Cardiac muscle cell (in vitro differentiated cells and primary cell): ENCODE measurements at places on chromosomes 4 and X.
A peak's percentile ranks its signal among the peaks of the same experiment; 100 is the strongest.

GRCh38 chr4:31051565-31051964, 331.4 kb downstream of the PCDH7 start:
- DNase-seq: no peak

DNA sequence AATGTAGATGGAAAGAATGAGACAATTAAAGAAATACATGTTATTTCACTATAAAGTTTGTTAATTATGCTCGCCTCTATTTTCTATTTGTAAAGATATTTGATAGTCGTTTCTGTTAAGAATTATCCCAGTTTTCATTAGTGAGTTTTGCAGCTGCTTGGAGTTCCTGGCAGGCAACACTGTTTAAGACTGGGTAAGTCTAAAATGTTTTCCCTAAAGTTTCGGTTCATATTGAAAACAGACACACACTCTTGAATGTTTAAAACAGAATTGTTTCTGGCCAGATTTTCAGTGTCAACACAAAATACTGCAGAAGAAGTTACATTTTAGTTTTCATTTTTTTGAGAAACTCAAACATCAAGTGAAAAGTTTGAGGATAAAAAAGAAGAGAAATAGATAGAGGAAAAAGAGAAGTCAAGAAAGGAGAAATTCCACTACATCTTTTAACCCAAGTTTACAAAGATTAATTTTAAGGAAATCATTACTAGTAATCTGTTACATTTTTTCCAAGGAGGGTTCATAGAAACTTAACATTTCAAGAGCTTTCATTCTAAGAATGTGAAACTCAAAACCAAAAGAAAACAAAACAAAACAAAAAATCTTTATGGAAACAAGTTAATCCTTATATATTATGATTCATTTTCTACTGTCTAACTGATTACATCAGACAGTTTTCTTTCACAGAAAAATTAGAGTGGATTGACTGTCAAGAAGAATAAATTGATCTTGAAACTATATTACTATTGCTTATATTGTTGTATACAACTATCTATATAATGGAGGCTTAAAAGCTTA, 305.5 kb downstream of the FAT4 start:
- DNase-seq: peak; percentile 28

DNA sequence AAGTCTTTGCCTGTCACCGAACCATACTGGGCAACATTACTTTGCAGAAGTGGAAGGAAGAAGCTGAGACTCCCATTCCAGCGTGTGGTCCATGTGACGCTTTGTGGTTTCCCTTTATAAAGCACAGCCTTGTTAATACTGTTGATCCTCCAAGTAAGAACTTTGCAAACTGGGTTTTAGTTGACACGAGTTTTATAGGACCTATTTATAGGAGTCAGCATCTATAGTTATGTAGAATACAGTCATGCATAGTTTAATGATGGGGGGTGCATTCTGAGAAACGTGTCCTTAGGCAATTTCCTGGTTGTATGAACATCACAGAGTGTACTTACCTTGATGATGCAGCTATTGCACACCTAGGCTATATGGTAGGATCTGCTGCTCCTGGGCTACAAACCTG, 1879.4 kb upstream of the TENM3 start:
- no peak for DNase-seq

- no peak for DNase-seq
These were observed 406.6 kb downstream of the PCDH10 start for GRCh38 chr4:133555671-133556070.

GRCh38 chrX:136165406-136165805, 18.1 kb downstream of the FHL1 start:
- no peak for DNase-seq

GRCh38 chr4:102758241-102759160, 2.3 kb downstream of the MANBA start:
- no peak for DNase-seq

DNA sequence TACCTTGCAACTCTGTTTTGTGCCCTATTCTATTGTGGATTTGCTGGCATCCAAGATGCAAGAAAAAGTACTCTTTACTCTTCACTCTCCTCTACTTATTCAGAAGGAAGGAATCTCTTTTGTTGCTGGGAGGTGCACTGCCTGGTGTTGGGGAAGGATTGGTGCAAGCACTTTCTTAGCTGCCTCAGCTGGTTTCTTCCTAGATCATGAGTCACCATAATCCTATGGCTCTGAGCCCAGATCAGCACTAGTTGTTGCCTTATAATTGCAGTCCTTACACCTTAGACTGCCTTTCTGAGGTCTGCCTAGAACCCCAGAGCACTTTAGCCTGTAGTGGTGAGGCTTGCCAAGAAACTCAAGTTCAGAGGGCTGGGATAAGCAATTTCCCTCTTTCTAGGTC, 37.0 kb upstream of the CT83 start:
- DNase-seq: no peak

- DNase-seq: no peak
These were observed 110.8 kb upstream of the PACRGL start for GRCh38 chr4:20589436-20589835.

DNA sequence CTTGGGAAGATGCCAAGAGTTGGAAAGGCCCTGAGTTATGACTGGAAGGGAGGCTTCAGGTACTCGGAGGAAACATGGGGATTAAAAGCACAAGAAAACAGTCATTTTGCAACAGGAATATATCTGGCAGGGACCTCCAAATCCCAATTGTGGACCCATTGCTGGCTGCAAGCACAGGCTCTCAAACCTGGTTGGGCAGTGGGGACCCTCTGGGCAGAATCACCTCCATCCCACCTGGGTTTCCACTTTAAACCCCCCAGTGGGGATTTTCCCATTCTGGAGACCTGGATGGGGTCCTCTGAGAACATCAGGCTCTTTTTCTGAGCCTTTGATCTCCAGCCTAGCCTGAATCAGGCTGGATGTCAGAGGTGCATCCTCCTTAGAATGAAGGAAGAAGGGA, 177.8 kb downstream of the ASMT start:
- DNase-seq: no peak

DNA sequence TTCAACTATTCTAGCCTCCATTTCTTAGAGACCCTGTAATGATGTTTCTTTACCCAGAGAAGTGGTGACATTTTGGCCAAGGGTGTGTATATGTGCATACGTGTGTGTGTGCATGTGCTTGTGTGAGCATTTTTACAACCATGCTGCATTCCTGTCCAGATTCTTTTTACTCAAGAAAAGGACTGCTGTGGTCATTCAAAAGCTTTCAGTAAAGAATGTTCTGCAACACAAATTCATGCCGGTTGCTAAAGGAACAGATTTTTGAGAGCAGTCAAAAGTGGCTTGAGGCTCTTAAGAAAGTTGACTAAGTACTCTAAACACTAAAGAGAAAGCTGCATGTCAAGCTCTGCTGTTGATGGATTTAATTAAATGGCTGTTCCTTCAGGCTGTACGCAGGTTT, 65.0 kb upstream of the FMR1 start:
- no peak for DNase-seq

- peak; percentile 42 for DNase-seq
These were observed 324.3 kb upstream of the SLIT2 start for GRCh38 chr4:19927381-19927780.

GRCh38 chrX:25650216-25650820, 487.8 kb upstream of the MAGEB18 start:
- DNase-seq: no peak

DNA sequence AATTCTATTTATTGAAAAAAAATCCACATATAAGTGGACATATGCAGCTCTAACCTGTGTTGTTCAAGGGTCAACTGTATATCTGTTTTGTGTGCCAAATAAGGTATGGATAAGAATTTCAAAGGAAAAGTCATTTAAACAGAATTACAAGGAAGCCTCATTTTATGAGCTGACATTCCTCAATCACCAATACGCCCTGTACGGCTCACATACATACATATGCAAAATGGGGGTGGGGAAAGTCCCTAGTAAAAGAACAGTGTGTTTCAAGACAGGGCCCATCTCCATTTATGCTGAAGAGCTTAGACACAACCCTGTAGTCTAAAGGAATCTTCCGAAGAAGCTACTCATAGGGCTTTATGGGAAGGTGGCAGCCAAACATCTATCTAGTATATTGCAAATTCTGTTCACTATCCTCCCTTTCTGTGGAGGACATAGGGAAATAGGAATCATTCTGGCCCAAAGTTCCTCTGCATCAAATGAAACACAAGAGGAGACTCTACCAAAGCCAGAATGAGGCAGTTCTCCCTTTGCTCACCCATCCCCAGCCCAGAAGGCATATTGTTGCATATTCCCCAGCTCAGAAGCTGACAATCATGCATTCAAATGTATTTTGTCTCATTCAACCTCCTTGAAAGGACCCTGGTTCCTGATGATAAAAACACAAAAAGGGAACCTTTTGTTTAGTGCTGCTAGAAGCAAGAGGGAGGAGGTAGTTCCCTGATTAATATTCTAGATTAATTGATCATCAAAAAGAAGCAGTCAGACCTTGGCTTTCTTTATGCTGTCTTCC, 13.7 kb upstream of the ZBTB33 start:
- DNase-seq: no peak

GRCh38 chr4:56038487-56039162, 89.9 kb downstream of the CEP135 start:
- no peak for DNase-seq

GRCh38 chrX:120205816-120206753, 44.5 kb upstream of the ZBTB33 start:
- DNase-seq: no peak

DNA sequence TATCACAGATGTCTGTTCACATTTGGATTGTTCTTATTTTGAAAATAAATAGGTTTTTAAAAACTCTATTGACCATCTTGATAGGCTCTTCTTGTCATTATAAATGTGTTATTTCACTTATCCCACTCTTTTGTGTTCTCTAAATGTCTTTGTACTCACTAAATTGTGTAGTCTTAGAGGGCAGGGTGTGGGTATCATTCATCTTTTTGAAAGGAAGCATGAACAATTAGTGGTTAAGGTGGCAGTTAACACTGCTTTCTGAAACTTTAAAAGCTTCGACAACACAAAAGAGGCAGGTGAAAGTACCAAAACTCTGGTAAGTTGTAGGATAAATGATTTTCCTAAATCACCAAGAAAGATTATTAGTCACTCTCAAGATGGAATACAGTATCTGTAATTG, 83.2 kb downstream of the IL15 start:
- no peak for DNase-seq

DNA sequence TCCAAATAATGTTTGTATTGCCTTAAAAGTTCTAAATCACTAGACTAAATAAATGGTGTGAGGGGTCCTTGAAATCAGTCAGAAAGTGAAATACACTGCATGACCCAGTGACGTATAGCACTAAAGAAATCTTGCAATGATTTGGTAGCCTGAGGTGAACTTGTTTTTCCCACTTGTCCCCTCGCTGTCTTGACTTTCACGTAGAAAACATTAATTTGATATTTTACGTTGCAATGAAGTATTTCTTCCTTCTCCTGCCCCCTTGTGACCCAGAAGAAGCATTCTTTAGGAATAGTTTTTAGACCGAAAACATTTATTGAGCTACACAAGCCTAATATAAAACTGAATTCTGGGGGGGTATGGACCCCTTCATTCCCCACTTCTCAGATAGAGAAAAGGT, 3.7 kb downstream of the KLB start:
- DNase-seq: no peak

DNA sequence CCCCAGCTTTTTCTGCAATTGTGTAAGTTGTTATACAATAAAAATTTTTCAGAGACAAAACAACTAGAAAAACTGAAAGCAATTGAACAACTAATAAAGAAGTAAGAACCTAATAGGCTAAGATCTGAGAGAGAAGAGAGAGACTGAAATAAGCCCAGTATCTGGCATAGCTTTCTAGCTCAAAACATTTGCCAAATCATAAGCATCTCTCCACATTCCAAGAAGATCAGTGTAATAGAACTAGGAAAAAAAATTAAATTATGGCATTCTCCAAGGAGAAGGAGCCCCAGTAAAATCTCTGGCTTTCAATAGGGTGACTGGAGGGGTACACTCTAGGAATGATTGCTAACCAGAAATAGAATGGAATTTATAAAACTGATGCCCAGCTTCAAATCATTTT, 19.0 kb upstream of the PPP3CA start:
- DNase-seq: no peak

- no peak for DNase-seq
These were observed 153.8 kb downstream of the COL25A1 start for GRCh38 chr4:109148577-109149075.

DNA sequence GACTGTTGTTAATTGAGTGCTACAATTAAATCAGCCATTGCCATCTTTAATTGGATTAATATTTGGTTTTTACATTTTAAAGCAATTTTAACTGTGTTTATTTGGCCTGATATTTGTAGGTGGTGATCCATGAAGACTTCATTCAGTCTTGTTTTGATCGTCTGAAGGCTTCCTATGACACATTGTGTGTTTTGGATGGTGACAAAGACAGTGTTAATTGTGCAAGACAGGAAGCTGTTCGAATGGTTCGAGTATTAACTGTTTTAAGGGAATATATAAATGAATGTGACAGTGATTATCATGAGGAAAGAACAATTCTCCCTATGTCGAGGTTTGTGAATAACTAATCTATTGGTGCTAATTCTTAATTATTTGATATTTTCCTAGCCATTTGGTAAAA, 82.6 kb downstream of the USP9X start:
- DNase-seq: no peak

DNA sequence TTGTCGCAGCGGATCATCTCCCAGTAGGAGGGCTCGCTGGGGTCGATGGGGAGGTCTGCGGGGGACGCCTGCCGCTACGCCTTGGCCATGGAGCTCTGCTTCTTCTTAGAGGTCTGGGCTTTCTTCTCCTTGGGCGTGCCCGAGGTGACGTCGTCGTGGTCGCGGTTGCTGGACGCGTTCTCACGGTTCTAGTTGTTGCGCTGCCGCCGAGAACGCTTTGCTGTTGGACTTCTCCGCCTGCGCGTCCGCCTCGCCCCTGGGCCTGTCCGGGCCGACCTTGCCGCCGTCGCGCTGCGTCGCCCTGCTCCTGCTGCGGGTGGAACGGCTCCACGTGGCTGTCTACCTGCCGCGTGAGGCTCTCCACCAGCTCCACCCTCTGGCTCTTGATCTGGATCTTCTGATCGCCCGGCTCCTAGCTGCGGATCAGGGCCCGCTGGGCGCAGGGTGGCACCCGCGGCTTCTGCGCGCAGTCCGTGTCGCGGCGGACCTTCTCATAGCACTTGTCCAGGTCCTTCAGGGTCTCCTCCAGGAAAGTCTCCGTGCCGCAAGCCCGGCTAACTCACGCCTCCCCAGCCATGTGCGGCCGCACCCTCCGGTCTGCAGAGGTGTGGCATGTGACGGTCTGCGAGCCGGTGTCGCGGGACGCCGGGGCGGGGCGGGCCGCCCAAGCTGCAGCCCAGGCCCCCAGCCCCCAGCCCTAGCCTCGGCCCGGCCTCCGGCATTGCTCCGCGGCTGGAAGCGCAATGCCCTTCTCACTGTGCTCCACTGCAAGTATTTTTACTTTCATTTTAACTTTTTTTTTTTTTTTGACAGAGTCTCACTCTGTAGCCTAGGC, 40.5 kb upstream of the OGT start:
- DNase-seq: peak; percentile 52
